Bronchial epithelial cell (primary cell): ENCODE measurements at places on chromosomes 16 and 17. TPM values are rescaled to one million over a fixed set of nuclear protein-coding genes. Genes with fewer than 3 reads are reported as not detected.

- no peak for DNase-seq
Observed at GRCh38 chr17:65487161-65487560, 74.3 kb downstream of the AXIN2 start.

DNA sequence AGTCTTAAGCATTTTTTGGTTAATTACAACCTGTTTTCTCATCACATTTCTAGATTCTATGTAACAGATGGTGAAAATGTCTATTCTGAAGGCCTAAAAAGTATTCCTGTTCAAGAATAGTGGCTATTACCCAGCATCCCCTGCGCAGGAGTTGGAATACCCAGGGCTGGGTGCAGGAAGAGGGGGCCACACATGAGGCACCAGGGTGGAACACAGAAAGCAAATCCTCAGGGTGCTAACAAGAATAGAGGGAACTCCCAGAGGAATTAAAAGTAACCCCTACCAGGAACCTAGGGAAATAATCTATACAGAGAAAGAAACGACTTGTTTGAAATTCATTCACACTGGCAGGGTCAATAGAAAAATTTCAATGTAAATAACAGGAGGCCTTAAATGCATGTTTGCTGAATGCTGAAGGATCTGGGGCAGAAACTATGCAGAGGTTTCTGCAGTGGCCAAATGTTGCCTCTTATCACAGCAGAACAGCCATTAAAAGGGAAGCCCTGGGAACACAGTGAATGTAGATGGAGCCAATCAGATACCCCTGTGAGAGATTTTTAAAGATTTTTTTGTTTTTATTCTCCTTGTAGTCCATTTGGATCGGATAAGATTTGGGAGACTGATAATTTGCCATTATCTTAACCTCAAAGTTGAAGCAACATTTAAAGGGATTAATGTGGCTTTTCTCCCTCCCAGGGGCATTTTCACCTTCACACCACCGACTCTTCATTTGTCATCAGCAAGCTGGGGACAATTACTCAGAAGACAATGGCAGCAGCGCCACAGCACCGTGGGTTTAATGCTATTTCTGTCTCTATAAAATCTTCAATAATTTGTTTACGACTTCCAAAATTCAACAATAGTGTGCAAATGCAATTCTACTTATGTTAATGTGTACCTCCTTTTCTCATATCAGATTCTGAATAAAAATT is 196.0 kb upstream of the PSMD7 start:
- DNase-seq = no peak

The FBXL16 gene
- total RNA-seq = 0.53 and 0.64 TPM in 2 replicates

DNA sequence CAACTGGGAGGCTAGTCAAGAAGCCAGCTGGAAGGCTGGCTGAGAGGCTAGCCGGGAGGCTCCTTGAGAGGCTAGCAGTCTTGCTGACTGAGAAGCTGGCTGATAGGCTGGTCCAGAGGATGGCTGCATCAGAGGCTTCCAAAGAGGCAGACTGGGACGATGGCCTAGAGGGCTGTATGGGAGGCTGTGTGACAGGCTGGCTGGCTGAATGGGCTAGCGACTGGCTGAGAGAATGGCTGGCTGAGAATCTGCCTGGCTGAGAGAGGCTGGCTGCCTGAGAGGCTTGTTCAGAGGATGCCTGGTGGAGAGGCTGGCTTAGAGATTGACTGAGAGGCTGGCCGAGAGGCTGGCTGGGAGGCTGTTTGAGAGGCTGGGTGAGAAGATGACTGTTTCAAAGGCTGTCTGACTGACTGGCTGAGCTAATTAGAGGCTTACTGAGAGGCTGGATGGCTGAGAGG is 34.8 kb upstream of the ACSM2B start:
- DNase-seq = no peak

GRCh38 chr16:69267633-69268032 is 43.5 kb upstream of the VPS4A start:
- DNase-seq = no peak

DNA sequence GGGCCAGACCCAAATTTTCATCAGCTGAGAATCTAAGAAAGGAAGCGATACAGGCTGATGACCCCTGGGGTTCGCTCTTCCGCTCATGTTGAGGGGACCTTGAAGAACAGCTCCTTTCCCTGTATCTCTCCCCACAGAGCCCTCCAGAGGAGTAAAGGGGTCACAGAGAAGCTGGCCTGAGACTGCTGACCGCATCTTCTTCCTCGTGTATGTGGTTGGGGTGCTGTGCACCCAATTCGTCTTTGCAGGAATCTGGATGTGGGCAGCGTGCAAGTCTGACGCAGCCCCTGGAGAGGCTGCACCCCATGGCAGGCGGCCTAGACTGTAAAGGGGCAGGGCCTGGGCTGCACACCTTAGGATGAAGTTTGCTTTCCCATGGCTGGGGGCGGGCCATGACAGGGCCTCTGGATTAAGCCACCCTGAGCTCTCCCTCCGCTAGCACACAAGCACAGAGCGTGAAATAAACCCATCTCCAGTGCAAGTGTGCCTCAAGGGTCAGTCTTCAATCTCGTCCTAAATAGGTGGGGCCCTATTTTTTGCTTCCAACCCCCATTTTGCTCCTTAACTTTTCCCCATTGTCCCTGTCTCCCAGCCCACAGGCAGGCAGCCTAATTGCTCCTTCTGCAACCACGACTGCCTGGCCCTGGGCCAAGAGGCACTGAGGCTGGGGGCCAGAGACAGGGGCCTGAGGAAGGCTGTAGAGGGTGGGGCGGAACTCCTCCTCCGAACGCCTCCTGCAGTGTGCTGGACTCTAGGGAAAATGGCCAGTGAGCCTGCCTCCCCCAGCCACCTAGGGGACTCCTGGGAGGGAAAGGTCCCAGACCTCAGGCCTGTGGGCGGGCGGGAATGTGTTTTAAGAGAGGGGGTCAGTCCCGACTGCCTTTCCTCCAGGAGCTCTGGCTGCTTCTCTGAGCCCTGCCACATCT is 3.6 kb downstream of the ZACN start:
- no peak for DNase-seq

GRCh38 chr16:12294471-12294870 is 317.9 kb downstream of the SNX29 start:
- DNase-seq = no peak

The EMC8 gene
- 22.8 and 26.3 TPM in 2 replicates for total RNA-seq

DNA sequence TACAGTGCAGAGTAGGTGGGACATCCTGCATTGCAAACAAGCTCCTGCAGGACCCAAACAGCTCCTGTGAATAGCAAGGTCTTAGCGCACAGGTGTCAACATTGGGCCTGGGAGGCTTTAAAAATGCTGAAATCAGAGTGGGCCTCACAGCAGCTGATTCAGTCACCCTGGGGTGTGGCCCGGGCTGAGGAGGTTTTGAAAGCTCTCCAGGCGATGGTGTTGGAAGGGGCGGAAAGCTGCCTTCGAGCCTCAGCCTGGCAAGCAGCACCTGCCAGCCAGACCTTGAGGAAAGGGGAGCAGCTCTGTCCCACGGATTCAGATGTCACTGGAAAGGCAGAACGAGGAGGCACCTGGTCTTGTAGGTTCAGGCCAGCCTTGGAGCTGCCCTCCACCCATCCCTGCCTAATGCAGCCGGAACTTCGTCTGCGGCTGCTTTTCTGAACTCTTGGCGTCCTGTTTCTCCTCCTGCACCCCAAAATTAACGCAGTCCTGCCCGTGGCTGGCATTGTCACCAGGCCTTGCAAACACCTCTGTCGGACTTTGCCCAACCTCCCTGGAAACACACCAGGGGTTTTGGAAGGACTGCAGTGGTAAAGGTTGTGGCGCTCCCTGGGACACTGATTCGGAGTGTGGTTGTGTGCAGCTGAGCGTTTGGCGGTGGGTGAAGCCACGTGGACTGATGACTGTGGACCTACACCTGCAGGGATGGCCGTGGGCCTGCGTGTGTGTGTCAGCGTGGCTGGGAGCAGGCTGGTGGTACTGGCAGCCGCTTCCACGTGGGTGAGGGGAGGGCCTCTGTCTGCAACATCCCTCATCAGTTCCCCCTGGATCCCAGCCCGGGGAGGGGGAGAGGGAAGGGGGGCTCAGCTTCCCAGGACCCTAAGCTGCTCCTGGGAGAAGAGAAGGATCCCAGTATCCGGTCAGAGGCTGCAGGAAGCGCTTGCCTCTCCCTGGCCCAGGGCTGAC is 3.4 kb downstream of the NECAB2 start:
- no peak for DNase-seq

- DNase-seq = peak; percentile 79
Observed at GRCh38 chr16:22623351-22623781, 112.7 kb downstream of the NPIPB5 start.
